Peyer's patch (tissue), 4 donors: ENCODE measurements at places on chromosomes 2 and 18. TPM values are rescaled to one million over a fixed set of nuclear protein-coding genes. Genes with fewer than 3 reads are reported as not detected.

Gene PROM2
- total RNA-seq, result 53.6 TPM

Gene LAMA3
- 81.4 TPM for total RNA-seq

Gene SDC1
- 25.6 TPM for total RNA-seq

DNA sequence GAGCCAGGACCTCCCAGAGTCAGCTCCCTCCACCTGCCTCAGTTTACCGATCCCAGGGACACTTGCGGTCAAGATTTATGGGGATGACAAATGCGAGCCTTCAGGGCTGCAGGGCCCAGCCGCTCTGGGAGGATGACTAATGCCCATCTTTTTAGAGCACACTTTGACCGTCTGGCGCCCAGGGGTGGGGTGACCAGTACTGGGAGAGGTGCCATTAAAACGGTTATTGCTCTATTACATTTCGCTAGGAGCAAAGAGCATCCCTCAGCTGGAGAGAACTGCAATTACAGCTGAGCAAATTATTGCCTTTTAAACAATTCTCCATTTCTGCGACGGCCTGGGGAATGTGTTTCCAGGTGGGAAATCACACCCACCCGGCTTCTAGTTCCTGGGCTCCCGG is 42.6 kb upstream of the HPCAL1 start:
- H3K27me3 ChIP-seq, result no peaks in the 10 kb centered on the region
- no peak overlapping the region for H3K4me3 ChIP-seq
- H3K4me1 ChIP-seq, result peaks cover 3% of the 10 kb centered on the region
- no peaks in the 10 kb centered on the region for H3K36me3 ChIP-seq

GRCh38 chr2:172079416-172079815 is 5.9 kb upstream of the DLX1 start:
- DNase-seq, result no peak
- peaks cover 4% of the 10 kb centered on the region for H3K4me1 ChIP-seq
- H3K27ac ChIP-seq, result no peak overlapping the region

DNA sequence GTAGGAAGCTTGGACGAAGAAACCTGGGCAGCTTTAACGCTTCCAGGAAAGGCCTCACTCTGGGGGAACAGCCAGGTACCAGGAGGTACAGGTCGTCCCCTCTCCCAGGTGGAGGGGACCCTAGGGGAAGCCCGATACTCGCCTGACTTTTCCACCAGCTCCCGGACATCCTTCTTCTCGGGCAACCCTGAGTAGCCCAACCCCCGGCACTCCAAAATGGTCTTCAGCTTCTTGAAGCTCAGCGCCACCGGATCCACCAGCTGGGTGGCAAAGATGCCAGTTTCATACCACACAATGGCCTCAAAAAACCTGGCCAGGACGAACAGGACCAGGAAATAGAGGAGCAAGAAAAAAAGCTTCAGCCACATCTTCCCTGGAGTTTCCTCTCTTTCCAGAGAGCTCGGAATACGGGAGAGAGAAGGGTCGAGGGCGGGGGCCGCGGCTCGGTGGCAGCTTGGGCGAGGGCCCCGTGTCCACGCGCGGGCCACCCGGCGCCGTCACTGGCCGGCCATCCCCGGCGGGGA is 1.1 kb downstream of the RNF103 start:
- H3K4me3 ChIP-seq, result peak overlapping the region; percentile 53
- H3K36me3 ChIP-seq, result peaks cover 25% of the 10 kb centered on the region
- DNase-seq, result peak; percentile 63
- peak overlapping the region; percentile 96 for H3K27ac ChIP-seq
- no peaks in the 10 kb centered on the region for H3K27me3 ChIP-seq
- H3K4me1 ChIP-seq, result peaks cover 3% of the 10 kb centered on the region

- no peaks in the 10 kb centered on the region for H3K36me3 ChIP-seq
- no peaks in the 10 kb centered on the region for H3K27me3 ChIP-seq
- no peak for DNase-seq
- H3K4me3 ChIP-seq, result no peak overlapping the region
Observed at GRCh38 chr2:228527197-228527881, 345.9 kb upstream of the SPHKAP start.

GRCh38 chr2:218363736-218364135 is 7.1 kb downstream of the CATIP start:
- DNase-seq, result no peak
- H3K27ac ChIP-seq, result no peak overlapping the region
- no peaks in the 10 kb centered on the region for H3K27me3 ChIP-seq
- H3K36me3 ChIP-seq, result no peaks in the 10 kb centered on the region

- no peak overlapping the region for H3K27ac ChIP-seq
- no peaks in the 10 kb centered on the region for H3K4me1 ChIP-seq
- H3K27me3 ChIP-seq, result no peaks in the 10 kb centered on the region
- no peaks in the 10 kb centered on the region for H3K36me3 ChIP-seq
- no peak for DNase-seq
- no peak overlapping the region for H3K4me3 ChIP-seq
Observed at GRCh38 chr2:52345676-52346075, 1313.7 kb upstream of the NRXN1 start.

DNA sequence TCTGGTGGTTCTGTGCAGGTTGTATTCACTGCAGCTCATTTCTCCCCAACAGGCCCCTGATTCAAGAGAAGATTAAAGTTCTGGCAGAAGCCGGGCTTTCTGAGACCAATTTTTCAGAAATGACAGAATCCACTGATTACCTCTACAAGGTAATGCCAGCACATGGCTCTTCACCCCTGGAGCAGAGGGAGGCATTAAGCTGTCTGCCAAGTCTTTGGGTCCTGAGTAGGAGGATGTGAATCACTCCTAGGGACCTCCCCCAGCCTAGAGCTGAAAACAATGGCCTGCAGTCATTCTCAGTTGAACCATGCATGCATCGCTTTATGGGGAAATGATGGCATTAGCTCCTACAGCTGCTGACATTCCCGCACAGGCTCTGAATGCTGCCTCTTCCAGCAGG is 20.5 kb upstream of the RPL37A start:
- no peaks in the 10 kb centered on the region for H3K4me1 ChIP-seq
- DNase-seq, result no peak
- H3K27ac ChIP-seq, result no peak overlapping the region
- no peak overlapping the region for H3K4me3 ChIP-seq

DNA sequence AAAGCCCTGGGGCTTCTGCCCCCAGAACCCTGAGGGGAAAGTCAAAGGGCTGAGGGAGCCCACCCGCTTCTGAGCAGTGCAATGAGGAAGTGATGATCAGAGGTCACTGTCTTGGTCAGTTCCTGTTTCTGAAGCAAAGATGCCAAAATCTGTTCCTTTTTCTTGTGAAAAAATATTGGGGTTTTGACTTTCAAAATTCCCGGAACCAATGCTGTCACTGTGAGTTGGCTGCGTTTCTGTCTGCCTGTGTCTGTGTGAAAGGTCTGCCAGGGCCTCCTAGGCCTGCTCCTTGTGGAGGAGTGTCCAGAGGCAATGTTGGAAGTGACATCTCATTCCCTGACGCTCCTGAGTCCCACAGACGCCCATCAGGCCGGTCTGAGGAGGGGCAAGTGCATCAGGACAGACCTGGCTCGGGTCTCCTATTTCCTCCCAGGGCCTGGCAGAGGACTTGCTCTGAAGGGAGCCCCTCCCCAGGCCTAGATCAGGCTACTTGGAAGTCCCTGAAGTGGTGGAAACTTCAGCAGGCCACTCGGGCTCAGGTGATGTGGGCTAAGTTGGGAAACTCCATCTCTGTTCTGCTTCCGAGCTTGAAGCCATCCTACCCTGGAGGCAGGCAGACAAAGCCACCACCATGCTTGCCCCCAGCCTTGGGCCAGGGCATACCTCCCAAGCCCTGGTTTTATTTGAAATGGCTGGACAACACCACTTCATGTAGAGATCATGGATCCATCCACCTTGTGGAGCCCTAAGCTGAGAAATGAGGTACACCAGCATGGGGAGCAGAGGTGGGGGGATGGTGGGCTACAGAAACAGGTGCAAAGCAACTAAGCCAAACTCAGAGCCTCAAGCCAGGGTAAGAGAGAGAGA is 51.0 kb downstream of the PKDCC start:
- H3K36me3 ChIP-seq, result no peaks in the 10 kb centered on the region
- no peak overlapping the region for H3K4me3 ChIP-seq
- no peaks in the 10 kb centered on the region for H3K27me3 ChIP-seq
- peak overlapping the region; percentile 16 for H3K27ac ChIP-seq
- H3K4me1 ChIP-seq, result peaks cover 27% of the 10 kb centered on the region
- no peak for DNase-seq

- no peaks in the 10 kb centered on the region for H3K27me3 ChIP-seq
- H3K4me3 ChIP-seq, result no peak overlapping the region
- peaks cover 2% of the 10 kb centered on the region for H3K36me3 ChIP-seq
- no peaks in the 10 kb centered on the region for H3K4me1 ChIP-seq
Observed at GRCh38 chr2:45578056-45578843, 32.8 kb downstream of the SRBD1 start.
